ENCODE measurements at places on chromosomes 5 and 9. TPM values are rescaled to one million over a fixed set of nuclear protein-coding genes. Genes with fewer than 3 reads are reported as not detected.

Gene RELL2
- 2.6 TPM for polyA plus RNA-seq

Gene SPARC
- polyA plus RNA-seq = 924 TPM

Gene PCDHGA3
- 7.5 TPM for polyA plus RNA-seq

Gene DOCK8
- 0.83 TPM for polyA plus RNA-seq

Gene CCDC183
- polyA plus RNA-seq = 0.49 TPM

Gene TAF7
- polyA plus RNA-seq = 33.1 TPM

Gene GADD45G
- polyA plus RNA-seq = 125 TPM

Gene LURAP1L
- 1.8 TPM for polyA plus RNA-seq

Gene FABP6
- 5.9 TPM for polyA plus RNA-seq

Gene SLC6A3
- polyA plus RNA-seq = 0.04 TPM

Gene OR2V2
- not detected for polyA plus RNA-seq

All from heart right ventricle (tissue), 16 donors.